ENCODE measurements at places on chromosomes 7 and 10.

- DNase-seq = no peak
Observed at GRCh38 chr7:112882511-112882910, 92.3 kb upstream of the TMEM168 start.

DNA sequence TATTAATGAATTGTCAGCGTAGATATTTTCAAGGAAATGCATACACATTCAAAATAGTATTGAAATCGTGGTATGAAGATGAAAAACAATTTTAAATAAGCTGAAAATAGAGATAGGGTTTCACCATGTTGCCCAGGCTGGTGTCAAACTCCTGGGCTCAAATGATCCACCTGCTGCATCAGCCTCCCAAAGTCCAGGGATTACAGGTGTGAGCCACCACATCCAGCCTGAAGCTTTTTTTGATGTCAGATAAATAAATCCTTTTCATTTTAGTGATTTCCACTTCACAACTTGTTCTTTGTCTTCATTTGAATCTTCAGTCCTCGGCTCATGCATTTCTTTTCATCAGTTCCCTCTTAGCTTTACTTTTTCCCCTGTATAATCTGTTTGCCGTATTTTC lies 4.6 kb downstream of the CDK13 start:
- DNase-seq = no peak

DNA sequence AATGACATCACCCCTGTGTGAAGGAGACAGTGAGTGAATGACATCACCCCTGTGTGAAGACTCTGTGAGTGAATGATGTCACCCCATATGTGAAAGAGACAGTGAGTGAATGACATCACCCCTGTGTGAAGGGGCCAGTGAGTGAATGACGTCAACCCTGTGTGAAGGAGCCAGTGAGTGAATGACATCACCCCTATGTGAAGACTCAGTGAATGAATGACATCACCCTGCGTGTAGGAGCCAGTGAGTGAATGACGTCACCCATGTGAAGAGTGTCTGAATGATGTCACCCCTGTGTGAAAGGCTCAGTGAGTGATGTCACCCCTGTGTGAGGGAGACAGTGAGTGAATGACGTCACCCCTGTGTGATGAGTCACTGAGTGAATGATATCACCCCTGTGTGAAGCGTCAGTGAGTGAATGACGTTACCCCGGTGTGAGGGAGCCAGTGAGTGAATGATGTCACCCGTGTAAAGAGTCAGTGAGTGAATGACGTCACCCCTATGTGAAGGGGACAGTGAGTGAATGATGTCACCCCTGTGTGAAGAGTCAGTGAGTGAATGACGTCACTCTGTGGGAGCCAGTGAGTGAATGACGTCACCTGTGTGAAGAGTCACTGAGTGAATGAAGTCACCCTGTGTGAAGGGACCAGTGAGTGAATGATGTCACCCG lies 478.1 kb downstream of the PTPRN2 start:
- no peak for DNase-seq

DNA sequence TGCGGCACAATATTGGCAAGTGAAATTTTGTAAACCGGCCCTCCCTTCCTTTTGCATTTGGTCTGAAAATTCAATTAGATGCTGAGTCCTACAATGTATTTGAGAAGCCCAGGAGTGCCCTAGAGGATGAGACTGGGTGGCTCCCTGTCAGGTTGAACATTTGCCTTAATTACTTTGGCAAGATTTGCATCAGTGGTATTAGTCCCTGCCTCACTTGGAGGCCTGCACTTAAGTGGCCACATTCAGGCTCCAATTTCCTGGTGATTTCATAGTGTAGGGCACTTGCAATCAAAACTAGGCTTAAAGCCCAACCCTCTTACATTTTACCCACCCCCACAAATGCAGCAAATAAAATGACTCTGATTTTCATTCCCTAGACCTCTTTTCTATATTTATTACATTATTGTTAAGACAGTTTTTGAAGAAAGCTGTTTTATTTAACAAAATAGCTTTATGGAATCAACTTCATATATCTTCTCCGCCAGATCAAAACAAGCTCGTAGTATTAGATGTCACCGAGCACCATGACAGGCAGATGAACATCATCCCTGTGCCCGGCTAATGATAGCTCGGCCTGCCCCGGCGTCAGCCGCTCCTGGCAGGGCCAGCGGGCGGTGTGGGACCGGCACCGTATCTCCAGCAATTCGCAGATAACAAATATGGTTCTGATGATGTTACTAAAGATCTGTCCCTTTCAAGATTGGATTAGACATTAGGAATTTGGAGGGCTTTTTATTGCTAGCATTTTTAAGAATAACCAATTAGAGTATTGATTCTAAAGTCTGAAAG lies 73.6 kb downstream of the EGFR start:
- peak; percentile 78 for DNase-seq

GRCh38 chr7:7517754-7518153 lies 17.9 kb downstream of the COL28A1 start:
- DNase-seq = no peak

GRCh38 chr10:128254476-128254875 lies 128.3 kb upstream of the MKI67 start:
- DNase-seq = no peak

- DNase-seq = no peak
Observed at GRCh38 chr10:11667756-11668155, 56.3 kb upstream of the USP6NL start.

DNA sequence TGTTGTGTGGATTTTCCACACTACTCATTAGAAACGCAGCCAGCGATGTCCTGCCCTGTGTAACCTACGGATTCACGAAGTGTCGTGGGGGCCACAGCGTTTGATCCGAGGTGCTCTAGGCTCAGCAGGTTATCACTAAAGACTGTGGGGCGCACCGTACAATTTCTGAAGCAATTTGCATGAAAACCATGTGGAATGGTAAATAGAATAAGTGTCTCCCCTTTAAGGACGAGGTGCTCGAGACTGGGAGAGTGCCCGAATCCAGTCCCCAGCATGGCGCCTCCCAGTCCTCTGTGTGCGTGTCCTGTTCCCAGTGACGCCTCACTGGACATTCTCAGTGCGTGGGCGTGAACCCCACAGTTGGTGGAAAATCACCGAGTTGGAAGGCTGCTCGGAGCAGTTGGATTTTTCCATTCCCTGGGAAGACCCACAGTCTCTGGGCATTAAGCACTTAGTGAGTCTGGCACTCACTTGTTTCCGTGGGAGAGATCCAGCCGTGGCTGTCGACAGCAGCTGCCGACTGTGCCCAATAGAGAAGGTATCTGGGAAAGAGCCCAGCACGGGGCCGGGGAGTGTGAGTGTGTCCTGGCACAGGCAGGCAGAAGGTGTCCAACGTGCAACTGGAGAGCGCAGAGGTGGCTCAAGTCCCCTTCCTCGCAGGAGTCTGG lies 37.0 kb downstream of the PFKP start:
- no peak for DNase-seq

DNA sequence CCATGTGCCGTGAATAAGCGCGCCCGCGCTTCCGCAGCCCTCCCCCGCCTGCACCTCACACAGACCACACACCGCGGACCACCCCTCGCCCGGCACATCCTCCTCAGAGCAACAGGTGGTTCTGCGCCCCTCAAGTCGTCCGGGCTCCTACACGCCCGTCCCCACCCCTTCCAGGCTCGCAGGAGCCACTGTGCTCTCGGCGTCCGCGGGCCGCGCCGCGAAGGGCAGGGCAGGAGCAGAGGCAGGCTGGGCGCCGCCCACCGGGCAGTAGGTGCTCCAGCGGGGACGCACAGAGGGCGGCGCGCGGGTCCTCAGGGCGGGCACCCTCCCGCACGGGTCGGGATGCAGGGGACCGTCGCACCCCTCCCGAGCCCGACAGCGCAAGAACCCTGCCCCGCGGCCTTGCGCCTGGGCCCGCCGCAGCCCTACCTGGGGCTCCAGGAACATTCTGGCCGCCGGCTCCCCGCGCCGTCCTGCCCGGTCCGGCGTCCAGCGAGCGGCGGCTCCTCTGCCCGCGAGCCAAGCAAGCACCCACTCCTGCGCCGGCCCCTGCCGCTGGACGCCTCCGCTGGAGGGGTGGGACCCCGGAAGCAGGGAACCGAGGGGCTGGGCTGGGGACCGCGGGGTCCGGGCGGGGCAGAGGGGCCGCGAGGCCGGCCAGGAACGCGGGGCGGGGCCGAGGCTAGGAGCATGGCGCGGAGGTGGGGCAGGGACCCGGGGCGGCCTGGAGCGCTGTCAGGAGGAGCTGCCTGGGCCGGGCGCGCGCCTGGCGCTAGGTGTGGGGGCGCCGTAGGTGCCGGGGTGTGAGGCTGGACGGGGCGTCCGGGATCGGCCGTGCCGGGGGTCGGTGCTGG lies 37.4 kb downstream of the RASGEF1A start:
- DNase-seq = no peak

DNA sequence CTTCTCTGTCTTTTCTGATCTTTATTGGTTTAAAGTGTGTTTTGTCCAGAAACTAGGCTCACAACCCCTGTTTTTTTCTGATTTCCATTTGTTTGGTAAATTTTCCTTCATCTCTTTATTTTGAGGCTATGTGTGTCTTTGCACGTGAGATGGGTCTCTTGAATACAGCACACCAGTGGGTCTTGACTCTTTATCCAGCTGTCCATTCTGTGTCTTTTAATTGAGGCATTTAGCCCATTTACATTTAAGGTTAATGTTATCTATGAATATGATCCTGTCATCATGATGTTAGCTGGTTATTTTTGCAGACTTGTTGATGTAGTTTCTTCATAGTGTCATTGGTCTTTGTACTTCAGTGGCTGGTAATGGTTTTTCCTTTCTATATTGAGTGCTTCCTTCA lies 10.1 kb downstream of the TEX36 start:
- DNase-seq = no peak

DNA sequence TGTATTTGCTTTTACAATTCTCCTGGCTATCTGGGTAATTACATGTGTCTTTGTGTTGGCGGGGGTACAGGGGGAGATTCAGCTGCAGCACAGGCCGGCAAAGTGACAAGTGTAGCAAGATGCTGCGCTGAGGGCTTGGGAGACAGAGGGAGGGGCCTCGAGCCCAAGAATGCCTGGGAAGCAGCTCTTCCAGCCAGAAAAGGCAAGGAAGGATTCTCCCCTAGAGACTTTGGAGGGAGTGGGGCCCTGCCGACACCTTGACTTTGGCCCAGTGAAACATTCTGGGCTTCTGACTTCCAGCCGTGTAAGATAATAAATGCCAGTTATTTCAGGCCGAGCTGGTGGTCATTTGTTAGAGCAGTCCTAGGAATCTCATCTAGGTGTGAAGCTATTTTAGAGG lies 7.2 kb upstream of the REPIN1 start:
- DNase-seq = no peak

GRCh38 chr7:88437132-88437531 lies 130.4 kb upstream of the STEAP4 start:
- DNase-seq = no peak

DNA sequence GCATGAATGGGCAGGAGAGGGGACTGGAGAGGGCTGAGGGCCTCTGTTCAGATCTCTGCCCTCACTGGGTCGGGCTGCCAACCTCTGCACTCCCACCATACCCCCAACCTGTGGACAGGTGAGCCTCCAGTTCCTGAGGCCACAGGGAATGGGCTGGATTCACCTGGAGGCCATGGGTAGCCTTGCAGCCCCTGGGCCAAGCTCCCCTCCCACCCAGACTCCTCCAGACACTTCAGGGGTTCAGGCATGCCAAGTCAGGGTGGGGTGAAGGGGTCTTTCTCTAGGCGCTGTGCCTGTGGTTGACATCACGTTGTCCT lies 80.5 kb downstream of the ZMIZ1 start:
- no peak for DNase-seq

- no peak for DNase-seq
Observed at GRCh38 chr7:85634951-85635350, 448.1 kb upstream of the SEMA3D start.

- no peak for DNase-seq
Observed at GRCh38 chr10:113679463-113680189, at the start of gene CASP7. CASP7 (plus strand) TSS chr10:113679912; CDS start chr10:113697494, 17,582 bp downstream.

- DNase-seq = no peak
Observed at GRCh38 chr10:118504044-118504443, 91.4 kb downstream of the PRLHR start.

- peak; percentile 15 for DNase-seq
Observed at GRCh38 chr10:124522933-124523871, 61.6 kb downstream of the LHPP start.

DNA sequence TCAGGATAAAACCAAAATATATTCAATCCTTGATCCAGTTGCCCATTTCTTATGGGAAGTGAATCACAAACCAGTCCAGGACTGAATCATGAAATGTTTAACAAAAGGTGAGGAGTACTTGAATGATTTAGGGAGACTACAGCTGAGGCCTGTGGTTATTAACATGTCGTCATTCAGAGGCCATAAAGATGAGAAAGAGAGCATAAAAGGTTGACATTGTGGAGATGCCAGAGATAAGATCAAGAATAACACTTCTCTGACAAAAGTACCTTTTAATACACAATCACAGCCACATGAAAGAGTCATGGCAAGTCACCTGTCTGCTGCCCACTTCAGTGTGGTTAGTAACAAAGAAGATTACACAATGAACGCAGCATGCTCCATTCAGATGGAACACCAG lies 1195.7 kb upstream of the SORCS1 start:
- DNase-seq = no peak

GRCh38 chr10:75632805-75633462 lies 201.5 kb downstream of the LRMDA start:
- no peak for DNase-seq

- no peak for DNase-seq
Observed at GRCh38 chr10:10872764-10873163, 144.9 kb upstream of the CELF2 start.

DNA sequence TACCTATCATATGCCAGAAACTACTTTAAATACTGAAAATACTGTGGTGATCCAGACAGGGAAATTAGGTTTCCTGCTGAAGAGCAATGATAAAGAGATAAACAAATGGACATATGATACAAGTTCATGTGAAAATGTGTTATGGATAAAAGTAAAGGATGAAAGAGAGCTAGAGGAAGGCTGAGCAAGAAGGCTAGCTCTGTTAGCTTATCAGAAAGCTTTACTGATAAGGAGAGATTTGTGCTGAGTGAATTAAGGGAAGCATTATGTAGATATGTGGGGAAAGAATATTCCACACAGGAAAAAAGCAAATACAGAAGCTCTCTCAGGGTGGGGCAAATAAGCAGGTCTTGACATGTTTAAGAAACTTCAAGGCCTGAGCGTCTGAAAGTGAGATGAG lies 308.4 kb downstream of the HDAC9 start:
- DNase-seq = no peak

DNA sequence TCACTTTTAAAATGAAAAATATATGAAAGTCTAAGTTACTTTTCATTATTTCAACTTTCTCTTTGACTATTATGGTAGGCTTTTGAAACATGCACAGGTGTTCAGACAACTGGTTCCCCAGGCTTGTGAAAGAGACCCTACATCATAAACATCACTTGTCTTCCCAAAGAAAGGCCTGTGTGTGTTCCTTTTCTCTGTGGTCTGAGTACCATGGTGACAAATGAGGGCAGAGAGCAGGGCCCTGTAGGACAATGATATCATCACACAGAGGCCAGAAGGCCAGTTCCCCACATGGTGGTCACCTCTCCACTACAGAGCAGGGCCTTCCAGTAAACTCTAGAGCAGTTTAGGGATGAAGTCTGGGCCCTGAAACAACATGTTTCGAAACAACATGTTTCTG lies 288.8 kb downstream of the USP6NL start:
- no peak for DNase-seq

DNA sequence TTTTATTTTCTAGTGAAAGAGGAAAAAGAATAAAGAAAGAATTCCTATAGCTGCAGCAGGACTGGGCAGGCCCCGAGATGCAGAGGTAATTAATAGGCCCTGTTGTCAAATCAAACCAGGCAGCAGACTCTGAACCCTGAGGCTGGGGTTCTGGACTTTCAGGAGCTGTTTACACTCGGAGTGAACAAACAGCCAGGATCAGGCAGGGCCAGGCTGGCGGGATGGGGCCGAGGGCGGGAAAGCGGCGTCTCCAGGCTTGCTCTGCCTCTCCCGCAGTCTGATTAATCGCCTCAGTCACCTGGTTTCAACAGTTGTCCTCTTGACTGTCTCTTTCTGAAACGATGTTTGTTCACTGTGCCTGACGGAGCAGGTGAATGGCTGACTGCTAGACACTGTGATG lies 675.4 kb upstream of the FOXK1 start:
- peak; percentile 27 for DNase-seq

All from NCI-H2029 treated with DMSO at 0.1 percent for 48 hours (cell line).